Activated naive CD8-positive, alpha-beta T cell treated with anti-CD3 and anti-CD28 coated beads, Interleukin-2, amount 10 ng/mL, durations not matched to agents 7 days and 5 days (primary cell): ENCODE measurements at places on chromosomes 12 and 14.

GRCh38 chr12:32273712-32274111, 125.6 kb upstream of the FGD4 start:
- peaks cover 15% of the 10 kb centered on the region for H3K4me1 ChIP-seq
- peak overlapping the region; percentile 94 for H3K27ac ChIP-seq
- peak; percentile 60 for DNase-seq
- peaks cover 2% of the 10 kb centered on the region for H3K36me3 ChIP-seq
- peak overlapping the region; percentile 77 for H3K4me3 ChIP-seq

DNA sequence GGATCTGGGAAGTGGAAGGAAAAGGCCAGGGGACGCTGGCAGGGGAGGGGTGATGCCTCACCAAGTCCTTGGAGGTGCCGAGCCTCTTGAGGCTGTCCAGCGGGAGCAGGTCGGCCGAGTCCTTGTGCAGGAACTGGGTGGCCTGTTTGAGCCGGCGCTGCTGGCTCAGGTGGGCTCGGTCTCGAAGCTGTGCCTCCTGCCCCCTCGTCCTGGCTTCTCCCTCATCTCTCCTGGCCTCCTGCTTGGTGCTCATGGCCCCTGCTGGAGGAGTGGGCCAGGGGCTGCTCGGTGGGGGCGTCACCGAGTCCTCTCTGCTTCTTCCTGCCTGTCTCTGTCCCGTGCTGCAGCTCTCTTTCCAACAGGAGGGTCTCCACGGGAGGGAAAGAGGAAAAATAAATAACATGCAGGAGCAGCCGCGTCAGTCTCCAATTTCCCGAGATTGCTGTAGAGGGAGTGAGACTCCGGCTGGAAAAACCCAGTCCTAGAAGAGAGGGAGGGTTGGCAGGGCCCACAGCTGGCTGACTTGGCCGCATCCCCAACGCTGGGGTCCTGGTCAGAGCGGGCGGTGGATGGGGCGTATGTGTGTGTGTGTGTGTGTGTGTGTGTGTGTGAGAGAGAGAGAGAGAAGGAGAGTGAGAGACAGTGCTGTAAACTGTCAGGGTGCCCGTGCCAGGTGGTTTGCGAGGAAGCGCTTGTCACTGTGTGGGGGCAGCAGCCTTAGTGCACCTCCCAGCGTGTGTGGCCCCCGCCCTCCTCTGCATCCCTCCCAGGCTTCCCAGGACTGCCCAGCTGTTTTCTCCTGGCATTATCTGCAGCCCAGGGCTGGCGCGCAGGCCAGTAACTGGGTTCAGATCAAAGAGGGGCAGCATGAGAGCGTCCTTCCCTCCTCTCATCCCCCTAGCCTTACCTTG, at the start of gene NRIP2:
Gene NRIP2 (minus strand): TSS at position 455 of the 911 bp plus-strand sequence. CDS start 52 bp downstream, at position 403.
- no peaks in the 10 kb centered on the region for H3K27me3 ChIP-seq
- H3K36me3 ChIP-seq, result peaks cover 8% of the 10 kb centered on the region
- H3K4me1 ChIP-seq, result peaks cover 2% of the 10 kb centered on the region
- H3K4me3 ChIP-seq, result no peak within 1 kb of the TSS
- DNase-seq, result no peak
- no peak within 1 kb of the TSS for H3K27ac ChIP-seq

- DNase-seq, result no peak
- no peak overlapping the region for H3K4me3 ChIP-seq
- no peaks in the 10 kb centered on the region for H3K36me3 ChIP-seq
- H3K4me1 ChIP-seq, result peaks cover 5% of the 10 kb centered on the region
These were observed 34.4 kb downstream of the NCOR2 start for GRCh38 chr12:124532967-124533366.

GRCh38 chr12:95323212-95323611, 105.6 kb downstream of the VEZT start:
- DNase-seq, result no peak
- H3K4me3 ChIP-seq, result no peak overlapping the region
- H3K4me1 ChIP-seq, result no peaks in the 10 kb centered on the region
- H3K27ac ChIP-seq, result no peak overlapping the region
- H3K27me3 ChIP-seq, result peaks cover 7% of the 10 kb centered on the region
- H3K36me3 ChIP-seq, result no peaks in the 10 kb centered on the region

GRCh38 chr14:25836636-25837035, 761.2 kb downstream of the NOVA1 start:
- H3K27ac ChIP-seq, result no peak overlapping the region
- DNase-seq, result no peak
- H3K4me1 ChIP-seq, result no peaks in the 10 kb centered on the region
- no peaks in the 10 kb centered on the region for H3K36me3 ChIP-seq
- no peak overlapping the region for H3K4me3 ChIP-seq
- H3K27me3 ChIP-seq, result no peaks in the 10 kb centered on the region

- peak overlapping the region; percentile 39 for H3K27ac ChIP-seq
- peaks cover 26% of the 10 kb centered on the region for H3K36me3 ChIP-seq
- H3K4me3 ChIP-seq, result peak overlapping the region; percentile 59
- no peak for DNase-seq
- H3K4me1 ChIP-seq, result peaks cover 72% of the 10 kb centered on the region
These were observed 14.8 kb downstream of the ELK3 start for GRCh38 chr12:96208801-96209549.

- H3K36me3 ChIP-seq, result peaks cover 18% of the 10 kb centered on the region
- DNase-seq, result no peak
- peaks cover 4% of the 10 kb centered on the region for H3K27me3 ChIP-seq
- H3K4me1 ChIP-seq, result peaks cover 55% of the 10 kb centered on the region
These were observed 3.8 kb downstream of the ASIC1 start for GRCh38 chr12:50061171-50061570.

GRCh38 chr12:77914081-77914488, 83.4 kb downstream of the NAV3 start:
- no peaks in the 10 kb centered on the region for H3K27me3 ChIP-seq
- no peak overlapping the region for H3K27ac ChIP-seq
- H3K4me3 ChIP-seq, result no peak overlapping the region
- no peak for DNase-seq

GRCh38 chr14:61321385-61322010, at the start of gene PRKCH:
Gene PRKCH, plus strand, starts transcription at chr14:61321579. Its CDS starts 523 bp downstream, at chr14:61322102.
- H3K27ac ChIP-seq, result peak within 1 kb of the TSS; percentile 96
- DNase-seq, result peak; percentile 87
- H3K36me3 ChIP-seq, result peaks cover 31% of the 10 kb centered on the region
- peaks cover 11% of the 10 kb centered on the region for H3K4me1 ChIP-seq

- H3K27me3 ChIP-seq, result no peaks in the 10 kb centered on the region
- no peak overlapping the region for H3K4me3 ChIP-seq
- no peaks in the 10 kb centered on the region for H3K36me3 ChIP-seq
- no peak overlapping the region for H3K27ac ChIP-seq
- no peak for DNase-seq
These were observed 118.4 kb downstream of the SUDS3 start for GRCh38 chr12:118494776-118495175.

GRCh38 chr12:75690296-75690955, 179.0 kb upstream of the KRR1 start:
- H3K27ac ChIP-seq, result no peak overlapping the region
- no peaks in the 10 kb centered on the region for H3K36me3 ChIP-seq
- no peak overlapping the region for H3K4me3 ChIP-seq
- H3K4me1 ChIP-seq, result no peaks in the 10 kb centered on the region

GRCh38 chr14:60721326-60722106, 2.6 kb downstream of the SIX4 start:
- H3K4me1 ChIP-seq, result peaks cover 12% of the 10 kb centered on the region
- DNase-seq, result peak; percentile 58
- no peaks in the 10 kb centered on the region for H3K36me3 ChIP-seq
- H3K27me3 ChIP-seq, result peaks cover 76% of the 10 kb centered on the region
- H3K27ac ChIP-seq, result no peak overlapping the region
- H3K4me3 ChIP-seq, result peak overlapping the region; percentile 81

DNA sequence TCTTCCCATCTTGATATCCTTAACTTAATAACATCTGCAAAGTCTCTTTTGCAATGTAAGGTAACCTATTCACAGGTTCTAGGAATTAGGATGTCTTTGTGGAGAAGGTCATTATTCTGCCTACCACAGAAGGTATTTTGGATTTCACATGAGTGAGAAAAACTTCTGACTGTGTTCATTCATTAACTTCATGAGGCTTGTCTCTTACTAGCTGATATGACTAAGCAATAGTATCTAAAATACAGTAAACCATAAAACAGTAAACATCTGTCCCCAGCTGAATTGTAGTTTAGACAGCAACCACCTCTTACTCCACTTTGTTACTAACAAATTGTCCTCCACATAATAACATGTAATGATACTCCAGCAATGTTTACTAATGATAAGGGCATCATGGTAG, 198.1 kb downstream of the SEC23A start:
- peaks cover 7% of the 10 kb centered on the region for H3K27me3 ChIP-seq
- no peaks in the 10 kb centered on the region for H3K4me1 ChIP-seq
- H3K36me3 ChIP-seq, result no peaks in the 10 kb centered on the region
- H3K4me3 ChIP-seq, result no peak overlapping the region
- DNase-seq, result no peak
- no peak overlapping the region for H3K27ac ChIP-seq
